ENCODE measurements at places on chromosomes 6 and 20. TPM values are rescaled to one million over a fixed set of nuclear protein-coding genes. Genes with fewer than 3 reads are reported as not detected.

DNA sequence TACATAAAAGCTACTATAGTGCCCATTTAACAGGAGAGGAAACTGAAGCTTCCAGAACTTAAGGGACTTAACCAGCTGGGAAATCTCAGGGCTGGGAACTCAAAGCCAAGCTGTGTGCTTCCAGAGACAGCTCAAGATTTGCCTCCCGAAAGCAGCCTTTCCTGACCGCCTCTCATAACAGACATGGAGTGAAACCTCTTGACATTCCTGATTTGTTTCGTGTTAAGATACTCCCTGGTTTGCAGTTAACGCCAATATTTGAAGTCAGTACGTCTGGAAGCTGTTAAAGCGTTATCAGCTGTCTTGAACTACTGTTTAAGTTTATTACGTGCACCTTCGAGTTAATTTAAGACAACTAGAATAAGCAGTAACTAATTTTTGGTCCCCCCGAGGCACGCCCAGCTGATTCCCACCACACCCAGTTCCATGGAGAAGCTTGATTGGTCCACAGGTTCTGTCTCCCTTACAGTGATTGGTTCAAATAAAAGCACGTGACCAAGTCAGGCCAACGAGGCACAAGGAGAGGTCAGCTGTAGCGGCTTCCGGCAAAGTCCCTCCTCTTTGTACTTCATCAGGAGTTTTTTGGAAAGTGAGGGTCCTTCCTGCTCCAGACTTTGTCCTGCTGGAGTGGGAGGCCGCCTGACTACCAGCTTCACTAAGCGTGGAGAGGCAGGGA lies 8.9 kb upstream of the TCP11 start:
- no peak for DNase-seq

DNA sequence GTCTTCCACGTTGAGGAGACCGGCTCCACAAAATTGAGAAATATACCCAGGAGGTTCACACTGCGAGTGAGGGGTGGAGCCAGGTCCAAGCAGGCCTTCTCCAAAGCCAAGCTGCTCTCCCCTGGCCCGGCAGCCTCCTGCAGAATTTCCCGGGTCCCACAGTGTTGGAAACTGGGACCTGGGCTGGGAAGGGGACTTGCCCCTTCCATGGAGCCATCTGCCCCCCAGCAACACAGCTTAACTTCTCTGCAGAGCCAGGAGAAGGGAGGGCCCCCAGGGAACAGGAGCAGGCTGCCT lies 35.4 kb downstream of the MDFI start:
- DNase-seq: no peak

The NMBR gene
- not detected for total RNA-seq

- peak; percentile 66 for DNase-seq
Observed at GRCh38 chr20:46558511-46558959, 8.1 kb upstream of the OCSTAMP start.

The PPP1R14C gene
- 22.2 TPM for total RNA-seq

DNA sequence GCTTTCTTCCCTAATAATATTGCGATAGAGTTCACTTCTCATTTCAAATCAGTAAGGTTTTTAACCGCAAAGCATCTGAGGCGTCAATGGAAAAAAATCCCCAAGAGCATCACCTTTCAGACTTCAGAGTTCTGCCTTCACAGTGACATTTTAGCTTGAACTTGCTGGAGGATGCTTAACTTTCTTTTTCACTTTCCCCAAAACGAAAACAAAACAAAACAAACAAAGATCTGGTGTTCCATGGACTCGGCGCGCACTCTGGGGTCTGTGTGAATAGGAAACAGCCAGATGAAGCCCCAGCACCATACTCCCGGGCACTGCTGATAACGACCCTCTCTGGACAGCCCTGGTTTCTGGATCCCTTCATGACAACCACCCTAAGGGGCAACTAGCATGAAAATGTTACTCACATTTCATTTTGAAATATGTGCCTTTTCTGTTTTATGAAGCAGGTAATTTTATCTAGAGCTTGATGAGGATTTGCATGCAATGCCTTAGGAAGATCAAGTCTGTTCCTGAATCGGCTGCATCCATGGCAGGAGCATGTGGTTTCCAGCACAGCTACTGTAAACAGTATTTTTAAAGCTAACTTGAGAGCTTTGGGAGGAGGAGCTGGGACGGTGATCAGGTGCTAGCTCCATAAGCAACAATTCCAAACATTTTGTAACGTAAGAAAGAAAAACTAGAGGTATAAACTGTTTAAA lies 44.5 kb downstream of the RAMACL start:
- no peak for DNase-seq

The CLPSL2 gene
- total RNA-seq: not detected

GRCh38 chr6:54262499-54262898 lies 45.7 kb upstream of the TINAG start:
- no peak for DNase-seq

DNA sequence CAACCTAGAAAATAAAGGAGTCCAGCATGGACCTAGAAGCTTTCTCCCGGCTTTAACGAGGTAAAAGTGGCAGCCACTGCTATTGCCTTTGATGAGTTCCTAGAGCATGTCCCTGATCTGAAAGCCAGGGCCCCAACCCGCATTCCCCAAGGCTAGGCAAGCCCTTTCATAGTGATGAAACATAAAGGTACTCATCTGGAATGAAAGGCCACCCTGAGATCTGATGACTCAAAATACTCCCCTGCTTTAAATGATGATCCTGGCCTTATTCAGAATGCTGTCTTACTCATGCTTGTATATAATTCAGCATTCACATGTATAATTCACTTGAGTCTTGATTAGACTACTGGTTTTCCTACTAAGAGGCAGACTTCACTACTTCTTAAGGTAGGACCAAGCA lies 21.3 kb downstream of the TTPAL start:
- DNase-seq: no peak

DNA sequence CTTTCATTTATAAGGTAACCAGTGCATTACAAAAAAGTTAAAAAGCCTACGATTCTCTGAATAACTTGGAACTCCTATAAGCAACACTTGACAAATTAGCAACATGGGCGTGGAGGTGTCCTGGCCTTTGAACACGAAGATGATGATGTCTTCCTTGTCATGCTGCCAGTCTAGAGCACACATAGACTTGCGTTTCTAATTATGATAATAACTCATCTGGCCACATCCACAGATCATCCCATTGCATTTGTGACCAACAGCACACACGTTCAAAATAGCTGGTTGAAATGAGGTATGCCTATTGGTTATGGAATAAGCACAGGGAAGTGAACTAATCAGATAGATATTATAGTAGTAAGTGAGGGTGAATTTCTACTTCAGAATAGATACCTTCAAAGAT lies 608.9 kb downstream of the PRKN start:
- DNase-seq: no peak
